Suppressor macrophage treated with lipopolysaccharide for 4 hours (primary cell): ENCODE measurements at places on chromosomes 7 and 10.

DNA sequence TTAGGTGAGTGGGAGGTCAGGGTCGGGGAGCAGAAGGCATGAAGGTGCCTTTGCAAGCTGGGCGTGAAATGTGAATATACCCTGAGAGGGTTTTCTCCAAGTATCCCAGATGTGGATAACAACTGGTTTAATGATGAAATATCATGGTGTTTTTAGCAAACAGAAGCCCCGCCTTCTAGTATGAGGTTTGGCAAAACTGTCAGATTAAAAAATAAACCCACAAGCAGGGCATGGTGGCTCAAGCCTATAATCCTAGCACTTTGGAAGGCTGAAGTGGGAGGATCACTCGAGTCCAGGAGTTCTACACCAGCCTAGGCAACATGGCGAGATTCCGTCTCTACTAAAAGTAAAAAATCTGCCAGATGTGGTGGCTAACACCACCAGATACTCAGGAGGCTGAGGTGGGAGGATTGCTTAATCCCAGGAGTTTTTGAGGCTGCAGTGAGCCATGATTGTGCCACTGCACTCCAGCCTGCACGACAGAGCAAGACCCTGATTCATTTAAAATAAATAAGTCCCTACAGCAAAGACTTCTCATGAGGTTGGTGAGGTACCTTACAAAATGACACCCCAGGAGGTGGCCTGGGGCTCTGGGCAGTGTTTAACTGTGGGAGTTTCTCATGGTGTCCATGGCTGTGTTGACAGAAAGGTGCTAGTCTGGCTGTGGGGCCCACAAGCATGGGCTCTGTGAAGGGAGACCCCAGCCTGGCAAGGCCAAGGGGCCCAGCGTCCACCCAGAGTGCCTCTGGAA lies 6.7 kb upstream of the PWWP2B start:
- DNase-seq, result no peak

GRCh38 chr7:1339611-1340010 lies 106.9 kb downstream of the UNCX start:
- DNase-seq, result no peak

DNA sequence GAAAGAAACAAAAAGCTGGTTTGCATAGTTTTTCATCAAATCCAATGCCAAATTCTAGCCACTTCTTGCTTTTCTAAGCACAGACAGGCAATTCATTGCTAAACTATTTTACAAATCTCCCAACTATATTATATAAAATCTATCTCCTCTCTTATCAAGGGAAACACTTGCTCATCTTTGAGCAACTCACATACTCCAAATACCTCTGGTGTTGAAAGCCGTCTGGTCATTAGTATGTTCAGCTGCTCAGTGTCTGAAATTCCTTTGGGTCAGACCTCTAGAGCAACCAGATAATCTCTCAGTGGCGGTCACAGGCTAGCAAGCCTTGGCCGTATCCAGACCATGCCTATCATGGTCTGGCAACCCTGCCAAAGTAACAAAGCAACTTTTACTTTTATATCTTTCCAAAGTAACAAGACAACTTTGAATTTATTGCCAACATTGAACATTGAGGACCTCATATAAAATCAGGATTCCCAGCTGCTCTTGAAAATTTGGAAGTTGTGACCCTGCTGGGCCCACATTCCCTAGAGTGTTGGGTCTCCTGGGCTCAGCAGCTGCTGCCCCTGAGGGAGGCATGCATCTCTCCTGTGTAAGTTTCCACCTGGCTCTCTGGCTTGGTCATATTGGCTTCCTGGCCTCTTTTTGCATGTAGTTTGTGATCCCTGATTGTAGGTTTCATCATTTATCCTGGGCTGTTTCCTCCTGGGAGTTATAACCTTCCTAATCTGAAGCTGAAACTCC lies 56.8 kb upstream of the LANCL2 start:
- no peak for DNase-seq

GRCh38 chr7:35697414-35698175 lies 2.7 kb upstream of the HERPUD2 start:
- peak; percentile 74 for DNase-seq

DNA sequence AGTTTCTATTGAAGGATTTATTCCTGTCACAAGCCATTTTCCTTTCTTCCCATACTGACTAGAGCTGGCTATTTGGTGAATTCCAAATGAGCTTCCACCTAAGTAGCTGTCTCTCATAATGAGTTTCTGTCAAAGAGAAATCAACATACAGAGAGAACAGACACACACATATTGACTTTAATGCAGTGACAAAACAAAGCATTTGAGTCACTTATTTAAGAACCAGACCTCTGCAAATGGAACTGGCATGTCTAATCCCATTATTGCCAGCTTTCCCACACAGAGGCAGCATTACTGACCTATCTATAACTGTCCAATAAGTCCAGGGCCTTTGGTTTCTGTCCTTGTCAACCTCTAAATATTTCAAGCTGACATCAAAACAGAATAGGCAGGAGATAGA lies 179.3 kb upstream of the CSTF2T start:
- no peak for DNase-seq

- no peak for DNase-seq
Measured at GRCh38 chr10:121428867-121429266, 169.4 kb downstream of the FGFR2 start.

GRCh38 chr10:56349611-56350010 lies 11.4 kb downstream of the ZWINT start:
- no peak for DNase-seq

GRCh38 chr7:111183321-111183720 lies 92.4 kb downstream of the LRRN3 start:
- DNase-seq, result no peak
